SK-N-SH (cell line): ENCODE measurements at places on chromosomes 7 and 10. TPM values are rescaled to one million over a fixed set of nuclear protein-coding genes. Genes with fewer than 3 reads are reported as not detected.

- DNase-seq, result no peak
These were observed 63.8 kb downstream of the ALOX5 start for GRCh38 chr10:45437587-45438465.

DNA sequence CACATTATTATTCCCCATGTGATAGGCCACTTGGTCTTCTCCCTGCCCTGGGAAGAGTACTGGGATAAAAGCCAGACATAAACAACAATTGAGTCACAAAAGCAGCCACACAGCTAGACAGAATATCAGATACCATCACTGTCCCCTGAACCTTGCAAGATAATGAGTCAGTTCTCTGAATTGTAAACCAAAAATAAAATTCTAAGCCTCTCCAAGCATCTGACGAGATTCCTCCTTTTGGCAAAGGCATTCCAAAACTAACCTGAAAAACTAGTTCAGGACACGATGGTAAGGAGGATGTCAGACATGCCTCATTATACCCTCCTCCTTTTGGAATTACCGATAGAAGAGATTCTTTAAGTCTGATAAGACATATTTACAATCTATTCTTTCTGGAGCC lies 450.7 kb downstream of the HTR7 start:
- DNase-seq, result no peak

- peak; percentile 60 for DNase-seq
These were observed 15.0 kb upstream of the GFRA1 start for GRCh38 chr10:116287906-116288501.

Gene PVRIG
- polyA plus RNA-seq, result not detected in 2 replicates

Gene HTR5A
- polyA plus RNA-seq, result not detected in 2 replicates

- no peak for DNase-seq
These were observed 135.5 kb upstream of the GLI3 start for GRCh38 chr7:42372479-42372878.

Gene TFAM
- polyA plus RNA-seq, result 13.0 and 19.6 TPM in 2 replicates

GRCh38 chr10:35150308-35150707 lies 23.7 kb downstream of the CREM start:
- DNase-seq, result no peak

DNA sequence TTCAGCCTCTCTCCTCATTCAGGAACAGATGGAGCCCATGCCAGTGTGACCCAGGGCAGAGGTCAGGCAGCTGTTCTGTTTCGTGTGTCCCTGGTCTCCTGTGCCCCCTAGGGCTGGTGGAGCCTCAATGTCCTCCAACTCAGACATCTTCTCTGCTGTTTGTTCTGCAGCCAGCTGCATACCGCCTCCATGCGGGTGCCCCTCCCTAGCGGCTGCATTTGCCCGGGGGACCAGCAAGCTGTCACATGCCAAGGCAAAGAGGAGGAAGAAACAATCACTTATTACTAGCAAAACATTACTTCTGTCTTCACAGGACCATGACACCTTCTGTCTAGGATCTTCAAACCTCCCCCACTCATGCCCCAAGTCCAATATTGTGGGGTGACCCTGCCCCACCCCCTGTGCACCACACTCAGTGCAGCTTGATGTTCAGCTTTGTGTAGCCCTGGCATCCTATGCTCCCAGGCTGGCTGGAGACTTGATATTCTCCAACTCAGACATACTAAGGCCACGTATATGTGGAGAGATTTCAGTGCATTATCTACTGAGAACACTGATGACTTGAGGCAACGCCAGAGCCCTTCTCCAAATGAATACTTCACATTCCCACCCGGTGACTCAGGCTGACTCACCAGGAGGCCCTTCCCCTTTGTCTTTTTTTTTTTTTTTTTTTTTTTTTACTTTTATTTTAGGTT lies 188.9 kb downstream of the SKIDA1 start:
- no peak for DNase-seq
